Hippocampal formation (tissue), 2 donors: ENCODE measurements at places on chromosomes 11 and 22.

GRCh38 chr22:39276440-39277141 is 31.8 kb upstream of the PDGFB start:
- DNase-seq: no peak

DNA sequence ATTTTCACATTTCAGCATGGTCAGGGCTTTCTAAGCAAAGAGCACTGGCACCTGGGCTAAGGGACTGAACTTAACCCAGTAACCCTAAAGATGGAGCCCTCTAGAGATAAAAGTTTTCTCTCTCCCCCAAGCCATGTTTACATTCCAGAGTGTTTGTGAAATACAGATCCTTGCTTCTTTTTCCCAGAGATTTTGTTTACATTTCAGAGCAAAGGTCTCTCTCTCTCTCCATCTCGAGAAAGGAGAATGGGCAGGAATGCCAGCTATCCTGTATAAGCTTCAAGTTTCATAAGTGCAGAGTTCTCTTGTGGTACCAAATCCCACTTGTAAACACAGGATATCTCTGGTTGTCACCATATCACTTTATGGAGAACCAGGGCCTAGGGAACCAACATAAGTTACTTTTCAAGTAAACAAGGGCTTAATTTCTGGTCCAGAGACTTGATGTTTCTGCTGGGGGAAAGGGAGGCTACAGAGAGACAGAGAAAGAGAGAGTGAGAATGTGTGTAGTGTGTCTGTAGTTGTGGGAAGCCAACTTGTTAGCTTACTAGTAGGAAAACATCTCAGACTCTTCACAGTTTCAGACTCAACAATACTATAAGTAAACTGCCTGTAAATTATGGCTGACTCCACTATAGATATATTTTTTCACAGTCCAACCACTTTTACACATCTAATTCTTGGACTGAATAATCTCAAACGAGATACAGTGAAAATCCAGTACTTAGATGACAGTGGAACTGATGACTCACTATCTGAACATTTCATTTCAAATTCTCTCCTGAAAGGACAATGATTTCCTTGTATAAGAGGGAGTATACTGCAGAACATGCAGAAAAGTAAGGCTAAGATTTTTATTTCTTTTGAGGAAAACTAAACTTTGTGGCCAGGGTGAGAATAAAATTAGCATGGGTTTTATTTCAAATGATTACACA is 76.2 kb downstream of the ARHGAP32 start:
- no peak for DNase-seq

DNA sequence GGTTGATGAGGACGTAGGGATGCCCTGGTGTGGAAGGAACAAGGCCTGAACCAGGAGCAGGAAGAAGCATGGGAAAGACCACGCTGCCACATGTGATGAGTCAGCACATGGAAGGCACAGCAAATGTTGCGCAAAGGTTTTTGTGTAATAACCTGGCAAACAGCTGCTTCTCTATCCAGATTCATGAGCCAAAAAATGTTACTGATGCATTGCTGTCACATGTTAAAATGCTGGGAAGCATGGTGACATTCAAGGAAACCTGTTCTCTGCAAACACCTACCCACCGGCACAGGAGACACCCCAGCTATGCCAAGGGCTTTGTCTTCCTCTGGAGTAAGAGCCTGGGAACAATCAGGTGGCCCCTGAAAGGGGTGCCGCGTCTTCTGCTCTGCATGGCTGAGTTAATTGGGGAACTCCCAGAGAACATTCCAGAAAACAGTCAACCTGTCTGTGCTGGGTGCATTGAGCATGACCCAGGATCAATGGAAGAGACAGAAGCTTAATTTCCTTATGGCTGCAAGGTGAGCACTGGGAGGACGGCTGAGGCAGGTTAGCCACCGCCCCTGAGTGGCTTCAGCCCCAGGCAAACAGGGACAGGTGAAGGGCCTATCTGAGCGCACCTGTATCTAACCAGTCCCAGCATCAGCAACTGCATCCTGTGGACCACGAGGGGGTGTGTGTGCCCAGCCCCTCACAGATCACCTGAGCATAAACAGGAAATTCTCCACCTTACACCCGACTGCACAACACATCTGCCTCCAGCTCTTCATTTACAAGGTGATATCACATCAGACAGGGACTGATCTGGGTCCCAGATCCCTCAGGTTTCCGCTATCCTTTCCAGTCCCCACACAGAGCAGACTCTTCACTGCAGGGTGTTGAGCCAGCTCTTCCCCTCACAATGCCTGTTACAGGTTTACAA is 108.4 kb downstream of the GGTLC2 start:
- no peak for DNase-seq

DNA sequence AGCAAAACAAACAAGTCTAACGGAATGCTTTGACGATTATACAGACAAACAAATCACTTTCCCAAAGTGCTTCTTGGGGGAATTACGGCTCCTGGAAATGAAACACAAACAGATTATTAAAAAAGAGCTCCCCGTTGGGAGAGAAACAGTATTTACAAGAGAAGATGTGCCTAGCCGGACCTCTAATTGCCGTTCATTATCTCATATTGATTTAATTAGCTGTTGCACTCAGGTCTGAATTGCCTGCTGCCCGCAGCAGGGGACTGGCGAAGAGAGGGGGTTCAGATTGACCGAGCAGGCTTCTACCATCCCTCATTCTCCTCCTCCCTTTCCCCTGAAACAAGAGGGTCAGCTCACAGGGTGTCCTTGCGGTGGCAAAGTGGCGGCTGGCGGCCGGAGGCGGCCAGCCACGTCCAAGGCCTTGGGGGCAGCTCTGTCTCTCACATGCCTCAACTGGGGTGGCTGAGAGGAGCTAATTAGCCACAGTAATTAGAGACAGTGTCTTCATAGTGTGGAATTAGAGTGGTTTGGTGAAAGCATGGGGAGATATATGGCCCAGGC is 295.1 kb downstream of the MIAT start:
- DNase-seq: no peak

- DNase-seq: peak; percentile 6
Measured at GRCh38 chr22:19868773-19869471, 14.2 kb upstream of the GNB1L start.

DNA sequence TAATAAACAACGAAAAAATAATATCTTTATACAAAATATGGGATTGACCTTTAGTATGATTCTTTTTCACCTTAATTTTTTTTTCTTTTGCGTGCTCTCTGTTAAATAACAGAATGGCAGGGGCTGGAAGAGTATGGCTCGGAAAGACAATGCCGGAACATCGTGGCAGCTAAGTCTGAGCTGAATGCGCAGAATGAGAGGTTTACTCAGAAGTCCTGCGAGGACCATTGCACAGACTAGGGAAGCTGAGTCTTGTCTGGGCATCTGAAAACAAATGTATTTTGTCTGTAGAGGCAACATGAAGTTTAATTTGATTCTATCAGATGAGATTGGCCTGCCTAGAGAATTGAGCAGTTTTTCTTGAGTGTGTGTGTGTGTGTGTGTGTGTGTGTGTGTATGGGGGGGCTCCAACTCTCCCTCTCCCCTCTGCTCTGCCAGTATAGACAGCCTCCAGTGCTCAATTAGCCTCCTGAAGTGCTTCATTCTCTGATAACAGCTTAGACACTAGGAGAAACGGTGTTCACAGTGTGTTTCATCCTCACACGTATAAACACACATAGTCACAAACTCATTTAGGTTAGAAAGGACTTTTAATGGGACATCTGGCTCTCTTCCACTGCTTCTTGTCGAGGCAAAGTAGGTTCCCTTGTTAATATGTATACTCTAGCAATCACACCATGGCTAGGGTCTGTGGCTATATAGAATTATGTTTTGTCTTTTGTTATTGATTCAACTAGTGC is 244.3 kb upstream of the SORL1-AS1 start:
- DNase-seq: peak; percentile 15

DNA sequence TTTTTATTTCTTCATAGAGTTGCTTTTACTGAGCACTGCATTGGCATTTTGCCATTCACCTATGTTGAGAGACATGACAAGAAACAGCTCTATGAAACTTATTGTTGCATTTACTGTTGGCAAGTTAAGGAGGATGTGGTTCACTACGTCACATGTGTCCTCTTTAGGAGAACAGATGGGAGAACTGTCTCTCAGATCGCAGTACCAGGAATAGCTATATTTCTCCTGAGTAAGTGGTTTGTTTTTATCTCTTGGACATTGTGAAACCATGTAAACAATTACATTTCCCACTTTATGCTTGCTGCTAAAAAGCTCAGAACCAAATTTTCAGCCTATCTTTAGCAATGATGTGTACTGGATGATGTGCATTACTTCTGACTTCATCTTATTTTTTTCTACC is 34.8 kb upstream of the PSMA1 start:
- peak; percentile 50 for DNase-seq

- DNase-seq: no peak
Measured at GRCh38 chr11:114097832-114098231, 38.3 kb downstream of the ZBTB16 start.

DNA sequence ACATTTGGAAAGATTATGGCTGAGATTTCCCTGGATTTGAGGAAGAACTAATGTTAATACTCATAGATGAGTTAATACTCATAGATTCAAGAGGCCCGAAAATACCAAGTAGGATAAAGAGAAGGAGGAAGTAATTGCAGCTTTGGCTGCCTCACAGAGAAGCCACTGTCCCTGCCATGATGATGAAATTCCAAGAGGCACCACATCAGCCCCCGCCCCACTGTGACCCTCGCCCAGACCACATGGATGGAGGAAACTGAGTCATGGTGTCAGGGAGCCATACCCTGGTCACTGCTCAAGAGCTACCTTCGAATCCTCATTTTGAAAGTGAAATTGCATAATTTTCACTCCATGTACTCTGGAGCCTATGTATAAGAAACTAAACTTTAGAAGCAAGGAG is 92.9 kb upstream of the SLC22A12 start:
- DNase-seq: no peak

GRCh38 chr22:27542602-27543001 is 259.0 kb downstream of the MN1 start:
- no peak for DNase-seq

DNA sequence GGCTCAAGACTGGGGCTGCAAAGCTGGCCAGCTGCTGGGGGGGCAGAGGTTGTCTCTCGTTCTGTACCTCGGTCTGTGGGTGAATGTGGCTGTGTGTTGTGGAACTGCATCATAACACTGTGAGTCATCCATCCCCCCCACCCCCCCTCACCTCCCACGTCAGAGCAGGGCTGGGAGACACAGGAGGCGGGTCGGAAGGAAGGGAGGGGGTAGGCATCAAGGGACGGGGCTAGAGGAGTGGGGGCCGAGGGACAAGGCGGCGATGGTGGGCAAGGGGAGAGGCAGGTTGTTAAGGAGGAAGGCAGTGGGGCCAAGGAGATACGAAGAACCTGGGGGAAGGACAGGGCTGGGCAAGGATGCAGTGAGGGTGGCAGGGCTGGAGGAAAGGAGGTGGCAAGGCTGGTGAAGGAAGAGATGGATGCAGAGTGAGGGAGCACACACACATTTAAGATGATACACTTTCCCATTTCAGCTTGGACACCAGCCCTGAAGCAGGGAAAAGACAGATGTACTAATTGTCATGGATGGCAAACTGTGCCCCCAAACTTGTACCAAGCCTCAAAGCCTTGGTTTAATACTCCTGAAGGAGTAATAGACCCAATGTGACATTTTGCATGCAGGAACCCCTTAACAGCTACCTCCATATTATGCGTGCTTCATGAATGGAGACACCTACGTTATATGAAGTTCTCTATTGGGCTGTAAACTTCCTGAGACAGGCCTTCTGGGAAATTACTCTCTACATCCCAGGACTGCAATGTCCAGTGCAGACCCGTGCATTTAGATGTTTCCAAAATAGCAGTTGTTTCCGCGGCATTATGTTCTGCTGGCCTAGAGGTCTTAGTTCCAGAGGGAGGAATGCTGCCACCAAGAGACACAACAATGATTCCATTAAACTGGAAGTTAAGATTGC is at the start of gene YPEL4:
Gene YPEL4, minus strand, starts transcription at position 87 of the 913 bp plus-strand sequence. CDS start 2,805 bp downstream, outside the sequence.
- peak; percentile 78 for DNase-seq

DNA sequence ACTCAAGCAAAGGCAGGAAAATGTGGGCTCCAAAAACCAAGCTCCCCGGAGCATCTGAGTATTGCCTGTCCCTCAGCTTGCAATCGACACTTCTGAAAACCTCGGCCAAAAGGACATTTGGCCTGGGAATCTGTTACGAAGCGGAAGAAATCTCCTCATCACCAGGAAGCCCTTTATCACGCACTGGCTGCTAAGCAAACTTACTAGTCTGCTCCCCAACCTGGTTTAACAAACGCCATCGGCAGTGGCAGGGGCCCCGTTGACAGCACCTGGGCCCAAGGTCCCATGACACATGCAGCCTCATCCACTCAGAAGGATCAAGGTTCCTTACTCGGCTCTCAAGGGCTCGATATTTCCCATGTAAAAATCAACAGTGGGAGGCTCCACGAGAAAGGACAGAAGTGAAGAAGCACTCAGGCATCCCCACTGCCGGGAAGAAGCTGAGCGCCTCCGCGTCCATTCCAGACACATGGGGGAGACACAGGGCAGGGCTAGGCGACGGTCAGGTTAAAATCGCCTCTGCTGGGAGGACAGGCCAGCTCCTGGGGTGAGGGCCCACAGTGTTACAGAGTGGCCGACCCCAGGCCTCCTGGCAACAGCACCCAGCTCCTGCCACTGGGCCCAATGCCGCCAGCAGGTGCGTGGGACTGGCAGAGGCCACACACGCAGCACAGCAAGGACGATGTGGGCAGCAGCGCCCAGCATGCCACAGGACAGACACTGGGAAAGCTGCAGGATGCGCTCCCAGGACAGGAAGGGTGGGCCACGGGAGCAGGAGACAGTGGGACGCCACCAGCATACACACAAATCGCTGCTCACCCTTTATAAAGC is 27.1 kb downstream of the BRD1 start:
- no peak for DNase-seq

DNA sequence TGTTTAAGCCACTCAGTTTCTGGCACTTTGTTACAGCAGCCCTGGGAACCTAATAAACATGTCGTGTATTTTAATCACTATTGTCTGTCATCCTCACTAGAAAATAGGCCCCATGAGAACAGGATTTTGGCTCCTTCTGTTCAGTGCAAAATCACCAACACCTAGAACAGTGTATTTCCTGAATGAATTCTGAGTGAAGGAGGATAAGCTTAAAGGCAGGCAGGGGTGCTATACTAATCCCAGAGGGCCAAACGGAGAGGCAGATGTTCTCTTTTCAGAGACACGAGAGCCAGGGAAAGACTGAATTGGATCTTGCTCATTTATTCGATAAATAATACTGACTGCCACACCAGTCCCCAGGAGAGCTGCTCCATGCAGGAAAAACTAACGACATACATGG is 10.4 kb downstream of the SMCO4 start:
- no peak for DNase-seq

DNA sequence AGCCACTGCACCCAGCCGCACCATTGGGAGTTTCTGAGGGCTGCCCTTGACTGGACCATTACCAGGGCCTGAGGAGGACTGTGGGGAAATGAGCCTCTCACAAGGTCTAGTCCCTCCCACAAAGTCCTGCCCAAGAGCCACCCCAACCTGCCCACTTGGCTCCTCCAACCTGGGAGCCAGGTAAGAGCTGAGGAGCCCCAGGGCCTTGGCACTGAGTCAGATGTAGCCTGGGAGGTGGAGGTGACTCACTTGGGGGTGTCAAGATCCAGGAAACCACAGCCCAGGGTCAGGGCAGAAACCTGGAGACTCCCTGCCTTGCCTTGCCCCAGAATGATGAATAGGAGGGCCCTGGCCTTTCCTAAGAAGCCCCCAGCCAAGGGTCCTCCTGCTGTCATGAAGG is 25.8 kb upstream of the P2RY2 start:
- DNase-seq: no peak
